Activated B cell treated with CpG ODN at 0.5 μM for 24 hours (primary cell): ENCODE measurements at places on chromosomes 11 and 22. TPM values are rescaled to one million over a fixed set of nuclear protein-coding genes. Genes with fewer than 3 reads are reported as not detected.
A peak's percentile ranks its signal among the peaks of the same experiment; 100 is the strongest.

The ELFN2 gene
- total RNA-seq = not detected in 2 replicates

The PRR33 gene
- 0.16 TPM in 1 of 2 replicates, not detected in the other for total RNA-seq

The TSPAN32 gene
- 6.8 and 7.3 TPM in 2 replicates for total RNA-seq

The XNDC1N gene
- total RNA-seq = 18.4 and 20.8 TPM in 2 replicates

The TMPRSS5 gene
- total RNA-seq = 1.3 and 3.1 TPM in 2 replicates

The OR8D4 gene
- total RNA-seq = not detected in 2 replicates

The SULT4A1 gene
- total RNA-seq = not detected in 2 replicates

The MPPED2 gene
- 0.37 and 1.7 TPM in 2 replicates for total RNA-seq

DNA sequence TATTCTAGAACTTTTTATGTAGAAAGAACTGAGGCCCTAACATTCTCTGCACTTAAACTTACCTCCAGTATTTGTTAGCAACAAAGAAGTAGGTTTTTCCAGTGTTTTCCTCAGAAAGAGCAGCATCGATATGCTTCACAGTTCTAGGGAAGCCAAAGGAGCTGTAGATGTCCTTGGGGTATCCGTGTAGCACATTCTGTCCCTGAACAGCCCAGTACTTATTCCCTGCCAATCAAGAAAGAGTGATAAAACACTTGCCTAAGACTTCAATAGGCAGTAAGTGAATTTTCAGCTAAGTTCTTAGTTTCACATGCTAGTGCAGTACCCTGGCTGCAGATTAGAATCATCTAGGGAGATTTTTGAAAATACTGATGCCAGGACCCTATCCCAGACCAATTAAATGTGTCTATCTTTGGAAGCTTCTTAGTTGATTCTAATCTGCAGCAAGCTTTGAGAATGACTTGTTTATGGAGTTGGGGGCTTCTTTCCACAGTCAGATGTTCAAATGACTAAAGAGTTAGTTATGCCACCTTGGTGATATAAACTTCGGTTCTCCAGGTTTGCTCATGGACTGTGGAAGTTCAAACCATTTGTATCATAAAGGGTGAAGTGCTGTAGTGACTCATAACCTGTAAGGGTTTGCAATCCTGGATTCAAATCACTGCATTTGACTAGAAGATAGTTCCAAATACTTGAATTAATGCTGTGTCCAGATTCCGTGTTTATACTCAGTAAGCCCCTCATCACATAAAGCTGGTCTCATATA, 6.5 kb downstream of the MMP1 start:
- H3K27ac ChIP-seq = no peak overlapping the region
- H3K4me3 ChIP-seq = no peak overlapping the region
- no peaks in the 10 kb centered on the region for H3K36me3 ChIP-seq
- DNase-seq = no peak
- H3K4me1 ChIP-seq = peaks cover 6% of the 10 kb centered on the region

GRCh38 chr11:120185706-120186455, 25.0 kb upstream of the OAF start:
- peaks cover 19% of the 10 kb centered on the region for H3K27me3 ChIP-seq
- H3K4me1 ChIP-seq = no peaks in the 10 kb centered on the region
- no peaks in the 10 kb centered on the region for H3K36me3 ChIP-seq
- no peak for DNase-seq
- no peak overlapping the region for H3K27ac ChIP-seq
- no peak overlapping the region for H3K4me3 ChIP-seq

DNA sequence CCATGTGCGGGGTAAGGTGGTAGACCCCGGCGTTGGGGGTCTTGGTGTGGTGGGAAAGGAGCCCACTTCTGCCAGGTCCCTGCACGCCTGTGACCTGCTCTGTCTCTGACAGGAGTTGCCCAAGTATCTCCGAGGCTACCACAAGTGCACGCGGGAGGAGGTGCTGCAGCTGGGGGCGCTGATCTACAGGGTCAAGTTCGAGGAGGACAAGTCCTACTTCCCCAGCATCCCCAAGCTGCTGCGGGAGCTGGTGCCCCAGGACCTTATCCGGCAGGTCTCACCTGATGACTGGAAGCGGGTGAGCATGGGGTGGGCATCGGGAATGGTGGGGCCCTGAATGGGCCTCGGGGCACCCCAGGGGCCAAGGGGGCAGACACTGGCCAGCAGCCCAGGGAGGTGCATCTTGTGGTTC, 83.0 kb downstream of the MYO7A start:
- H3K4me1 ChIP-seq = no peaks in the 10 kb centered on the region
- no peak overlapping the region for H3K4me3 ChIP-seq
- DNase-seq = no peak
- no peaks in the 10 kb centered on the region for H3K36me3 ChIP-seq
- H3K27ac ChIP-seq = no peak overlapping the region

DNA sequence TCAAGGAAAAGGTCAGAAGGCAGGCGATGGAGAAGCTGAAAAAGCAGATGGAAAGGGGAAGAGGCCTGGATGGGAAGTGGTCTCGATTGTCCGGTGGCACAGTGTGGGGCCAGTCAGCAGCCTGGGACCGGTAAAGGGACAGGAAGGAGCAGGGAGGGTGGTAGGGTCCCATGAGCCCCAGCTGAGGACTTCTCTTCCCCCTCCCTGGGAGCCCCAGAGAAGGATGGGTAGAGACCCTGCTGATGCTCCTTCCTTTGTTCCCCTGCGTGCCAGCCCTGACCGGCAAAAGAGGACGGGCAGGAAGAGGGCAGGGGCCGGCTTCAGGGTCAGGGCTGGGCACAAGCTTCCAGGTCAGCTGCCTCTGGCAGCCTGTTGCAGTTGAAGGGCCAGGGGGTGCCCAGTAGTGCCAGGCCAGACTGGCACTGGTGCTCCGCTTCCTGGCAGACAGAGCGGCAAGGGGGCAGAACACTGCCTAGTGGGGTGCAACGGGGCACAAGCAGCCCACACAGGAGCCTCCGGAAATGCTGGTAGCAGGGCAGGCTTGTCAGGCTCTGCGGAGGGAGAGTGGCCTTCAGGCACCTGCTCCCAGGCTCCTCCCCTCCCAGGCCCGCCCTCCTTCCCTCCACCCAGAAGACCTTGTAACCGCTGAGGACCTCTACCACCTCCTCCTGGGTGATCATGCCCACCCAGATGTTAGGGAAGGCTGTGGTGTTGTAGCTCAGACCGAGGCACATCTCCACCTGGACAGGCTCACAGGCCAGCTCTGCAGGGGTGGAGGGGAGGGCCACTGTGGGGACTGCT, 739 bp upstream of the C1QTNF5 start:
- H3K27ac ChIP-seq = no peak overlapping the region
- peaks cover 21% of the 10 kb centered on the region for H3K4me1 ChIP-seq
- peak overlapping the region; percentile 25 for H3K4me3 ChIP-seq
- H3K36me3 ChIP-seq = peaks cover 3% of the 10 kb centered on the region
- H3K27me3 ChIP-seq = peaks cover 40% of the 10 kb centered on the region
- no peak for DNase-seq

DNA sequence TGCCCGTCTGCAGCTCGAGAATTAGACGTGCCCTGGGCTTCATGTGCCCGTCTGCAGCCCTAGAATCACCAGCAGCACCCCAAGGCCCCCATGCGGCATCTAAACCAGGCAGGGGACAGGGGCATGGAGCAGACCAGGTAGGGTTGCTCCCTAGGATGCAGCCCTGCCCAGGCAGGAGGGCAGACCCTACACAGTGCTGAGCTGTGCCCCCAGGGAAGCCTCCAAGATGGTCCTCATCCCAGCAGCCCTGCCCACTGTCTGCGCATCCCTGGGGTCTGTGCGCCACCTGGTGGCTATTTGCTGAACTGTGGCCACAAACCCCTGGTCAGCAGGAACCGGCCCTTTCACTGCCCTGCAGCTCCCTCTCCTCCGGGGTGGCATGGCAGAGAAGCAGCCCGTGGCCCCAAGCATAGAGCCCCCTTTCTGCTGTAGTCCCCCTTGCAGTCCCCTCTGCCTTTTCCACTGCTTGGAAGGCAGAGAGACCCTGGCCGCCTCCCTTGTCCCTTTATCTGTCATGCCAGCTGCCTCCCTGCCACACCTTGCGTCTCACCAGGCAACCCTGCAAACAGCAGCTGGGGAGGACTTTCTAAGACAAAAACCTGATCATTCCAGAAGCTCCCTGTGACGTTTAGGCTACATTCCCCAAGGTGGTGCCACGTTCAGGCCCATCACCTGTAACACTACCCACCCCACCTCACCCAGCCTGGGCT, 86.6 kb downstream of the KCNQ1 start:
- no peak overlapping the region for H3K4me3 ChIP-seq
- peaks cover 2% of the 10 kb centered on the region for H3K27me3 ChIP-seq
- H3K36me3 ChIP-seq = peaks cover 6% of the 10 kb centered on the region
- DNase-seq = peak; percentile 70
- H3K27ac ChIP-seq = no peak overlapping the region

DNA sequence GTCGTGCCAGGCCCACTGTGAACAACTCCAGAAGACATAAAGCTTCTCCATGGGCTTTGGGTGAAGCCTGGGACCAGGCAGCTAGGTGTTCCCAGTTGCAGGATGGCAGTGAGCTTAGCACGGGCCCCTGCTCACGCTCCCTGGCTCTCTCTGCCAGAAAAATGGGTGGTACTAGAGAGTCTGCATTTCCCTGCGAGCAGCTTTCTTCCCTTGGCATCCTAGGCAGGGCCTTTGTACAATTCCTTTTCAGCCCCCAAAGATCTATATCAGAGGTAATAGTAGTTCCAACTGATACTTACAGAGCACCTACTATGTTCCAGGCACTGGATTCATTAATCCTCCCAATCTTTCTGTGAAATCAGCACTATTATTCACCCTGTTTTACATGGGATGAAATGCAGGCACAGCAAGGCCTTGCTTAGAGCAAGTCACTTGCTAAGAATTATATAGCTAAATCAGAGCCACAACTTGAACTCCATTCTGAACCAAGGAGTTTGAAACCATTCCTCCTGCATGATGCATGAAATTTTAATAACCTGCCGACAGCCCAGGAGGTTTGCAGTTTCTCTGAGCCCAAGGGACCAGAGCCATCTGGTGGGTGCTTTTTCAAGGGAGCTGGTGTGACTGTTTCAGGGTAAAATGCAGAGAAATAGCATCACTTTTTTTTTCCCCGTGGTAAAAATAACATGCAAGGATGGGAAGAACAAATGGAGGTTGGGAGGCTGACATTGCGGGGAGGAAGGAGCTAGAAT, 22.7 kb downstream of the NAV2 start:
- H3K36me3 ChIP-seq = no peaks in the 10 kb centered on the region
- no peak overlapping the region for H3K27ac ChIP-seq
- no peak overlapping the region for H3K4me3 ChIP-seq
- DNase-seq = no peak

DNA sequence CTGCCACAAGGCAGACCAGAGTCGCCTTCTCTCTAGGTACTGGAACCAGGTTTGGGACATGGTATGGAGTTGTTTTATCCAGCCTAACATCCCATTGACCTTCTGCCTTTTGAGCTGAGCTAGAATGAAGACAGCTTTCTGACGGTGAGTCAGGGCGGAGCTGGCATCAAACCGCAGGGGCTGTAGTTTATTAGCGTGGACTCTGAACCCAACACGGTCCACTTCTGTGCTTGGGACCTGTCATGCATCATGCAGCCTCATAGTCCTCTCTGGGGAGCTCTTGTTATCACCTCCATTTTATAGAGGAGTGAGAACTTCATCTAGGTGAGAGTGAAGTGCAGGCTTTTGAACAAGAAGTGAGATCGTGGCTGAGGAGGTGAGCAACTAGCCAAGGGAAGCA, 8.3 kb downstream of the GAL3ST1 start:
- H3K4me1 ChIP-seq = no peaks in the 10 kb centered on the region
- no peak overlapping the region for H3K4me3 ChIP-seq
- DNase-seq = no peak
- no peaks in the 10 kb centered on the region for H3K36me3 ChIP-seq
- peaks cover 6% of the 10 kb centered on the region for H3K27me3 ChIP-seq

DNA sequence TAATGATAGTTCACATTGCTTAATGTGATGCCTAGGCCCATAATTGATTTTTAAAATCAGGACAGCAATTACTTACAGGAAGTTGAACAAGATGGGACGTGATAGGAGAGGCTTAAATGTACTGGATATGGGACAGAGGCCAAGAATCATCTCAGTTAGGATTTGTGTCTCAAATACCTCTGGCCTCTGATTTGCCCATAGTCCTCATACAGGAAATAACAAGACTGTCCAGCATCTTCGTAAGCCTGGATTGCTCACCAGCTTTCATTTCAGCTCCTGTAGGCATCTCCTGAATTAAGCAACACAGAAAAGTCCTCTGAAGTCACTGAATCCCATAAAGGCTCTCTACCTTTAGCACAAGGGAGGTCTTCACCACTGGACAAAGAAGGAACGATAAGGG, at the start of gene MRGPRX3:
MRGPRX3 (plus strand) TSS at position 231 of the 400 bp plus-strand sequence. CDS start 4,632 bp downstream, outside the sequence.
- H3K27ac ChIP-seq = no peak within 1 kb of the TSS
- no peaks in the 10 kb centered on the region for H3K4me1 ChIP-seq
- no peak for DNase-seq
- H3K36me3 ChIP-seq = no peaks in the 10 kb centered on the region

DNA sequence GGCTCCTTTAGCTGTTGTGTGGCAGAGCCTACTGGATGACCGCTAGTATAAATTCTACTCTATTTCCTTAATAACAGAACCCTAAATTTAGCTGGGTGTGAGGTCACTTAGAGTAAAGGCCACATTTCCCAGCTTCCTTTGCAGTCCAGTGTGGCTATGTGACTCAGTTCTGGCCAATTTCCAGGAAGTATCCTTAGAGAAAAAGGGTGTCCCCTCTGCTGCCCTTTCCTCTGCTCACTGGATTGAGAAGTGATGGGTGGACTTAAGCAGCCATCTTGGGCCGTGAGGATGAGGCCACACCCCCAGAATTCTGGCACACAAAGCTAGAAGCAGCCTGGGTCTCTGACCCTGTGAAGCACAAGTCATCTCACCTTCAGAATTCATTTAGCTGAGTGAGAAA, 11.7 kb upstream of the RASD2 start:
- H3K27me3 ChIP-seq = no peaks in the 10 kb centered on the region
- H3K4me3 ChIP-seq = no peak overlapping the region
- peaks cover 17% of the 10 kb centered on the region for H3K4me1 ChIP-seq
- no peaks in the 10 kb centered on the region for H3K36me3 ChIP-seq
- no peak overlapping the region for H3K27ac ChIP-seq

GRCh38 chr11:134340354-134340964, 8.7 kb downstream of the GLB1L2 start:
- DNase-seq = no peak
- no peaks in the 10 kb centered on the region for H3K4me1 ChIP-seq
- H3K27ac ChIP-seq = no peak overlapping the region
- H3K27me3 ChIP-seq = peaks cover 1% of the 10 kb centered on the region

DNA sequence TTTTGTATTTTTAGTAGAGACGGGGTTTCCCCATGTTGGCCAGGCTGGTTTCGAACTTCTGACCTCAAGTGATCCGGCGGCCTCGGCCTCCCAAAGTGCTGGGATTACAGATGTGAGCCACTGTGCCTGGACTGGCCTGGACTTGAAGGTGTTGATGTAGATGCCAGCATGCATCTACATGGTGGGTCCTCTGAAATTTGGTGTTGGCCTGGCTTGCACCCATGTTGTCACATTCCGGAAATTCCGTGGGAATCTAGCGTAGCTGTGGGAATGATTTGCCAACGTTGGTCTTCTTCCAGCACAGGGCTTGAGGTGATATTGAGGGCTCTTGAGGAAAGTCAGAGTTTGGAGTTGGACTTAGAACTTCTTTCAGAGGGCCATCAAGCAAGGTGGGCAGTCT, 6.5 kb downstream of the PACS1 start:
- no peak overlapping the region for H3K4me3 ChIP-seq
- no peaks in the 10 kb centered on the region for H3K27me3 ChIP-seq
- H3K27ac ChIP-seq = peak overlapping the region; percentile 78
- peaks cover 48% of the 10 kb centered on the region for H3K36me3 ChIP-seq
